Peyer's patch (tissue), 4 donors: ENCODE measurements at places on chromosomes 5 and 9.
A peak's percentile ranks its signal among the peaks of the same experiment; 100 is the strongest.

DNA sequence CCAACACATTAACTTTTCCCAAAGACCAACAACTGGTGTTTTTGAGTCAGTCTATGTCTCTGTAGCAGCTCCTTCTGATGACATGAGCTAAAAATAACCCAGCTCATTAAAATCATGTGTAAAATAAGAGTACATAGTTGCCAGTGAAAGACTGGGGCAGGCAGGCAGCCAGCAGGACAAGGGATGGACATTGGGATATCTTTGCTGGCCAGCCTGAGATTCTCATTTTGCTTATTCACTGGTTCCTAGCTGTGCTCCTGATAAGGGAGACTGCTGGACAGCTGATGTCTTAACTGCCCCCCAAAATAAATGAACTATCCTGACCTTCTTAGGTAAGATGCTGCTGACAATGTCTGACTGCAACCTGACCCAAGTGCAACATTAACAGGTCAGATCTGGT, 33.9 kb downstream of the EPB41L4B start:
- DNase-seq, result no peak

- DNase-seq, result peak; percentile 16
Measured at GRCh38 chr9:115944166-115944948, 209.2 kb upstream of the PAPPA start.

GRCh38 chr5:14741801-14742440, 77.4 kb downstream of the OTULIN start:
- no peak for DNase-seq

GRCh38 chr5:91158011-91158410, 225.1 kb downstream of the ARRDC3 start:
- no peak for DNase-seq

- no peak for DNase-seq
Measured at GRCh38 chr5:173839117-173839713, 48.9 kb upstream of the CPEB4 start.

GRCh38 chr9:116405321-116405720, 251.7 kb downstream of the PAPPA start:
- DNase-seq, result no peak

GRCh38 chr5:54820346-54821134, 164.9 kb downstream of the ESM1 start:
- DNase-seq, result no peak

DNA sequence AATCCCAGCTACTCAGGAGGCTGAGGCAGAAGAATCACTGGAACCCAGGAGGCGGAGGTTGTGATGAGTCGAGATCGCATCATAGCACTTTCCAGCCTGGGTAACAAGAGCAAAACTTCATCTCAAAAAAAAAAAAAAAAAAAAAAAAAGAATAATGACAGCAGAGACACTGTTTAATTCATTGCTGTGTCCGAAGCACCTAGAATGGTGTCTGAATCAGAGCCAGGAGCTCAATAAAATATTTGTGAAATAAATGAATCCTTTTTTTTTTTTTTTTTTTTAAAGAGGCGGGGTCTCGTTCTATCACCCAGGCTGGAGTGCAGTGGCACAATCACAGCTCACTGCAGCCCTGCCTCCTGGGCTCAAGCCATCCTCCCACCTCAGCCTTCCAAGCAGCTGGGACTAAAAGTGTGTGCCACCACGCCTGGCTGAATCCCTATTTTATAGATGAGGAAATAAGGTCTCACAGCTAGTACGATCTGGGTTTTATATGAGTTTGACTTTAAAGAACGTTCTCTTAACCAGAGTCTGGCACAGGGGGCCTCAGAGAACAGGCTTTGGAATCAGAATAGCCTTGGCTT, 47.8 kb downstream of the THOC3 start:
- no peak for DNase-seq
